Lower leg skin (tissue), 4 donors: ENCODE measurements at places on chromosomes 5 and 9. TPM values are rescaled to one million over a fixed set of nuclear protein-coding genes. Genes with fewer than 3 reads are reported as not detected.

- no peak for DNase-seq
Measured at GRCh38 chr5:80192507-80193241, 63.2 kb downstream of the SERINC5 start.

DNA sequence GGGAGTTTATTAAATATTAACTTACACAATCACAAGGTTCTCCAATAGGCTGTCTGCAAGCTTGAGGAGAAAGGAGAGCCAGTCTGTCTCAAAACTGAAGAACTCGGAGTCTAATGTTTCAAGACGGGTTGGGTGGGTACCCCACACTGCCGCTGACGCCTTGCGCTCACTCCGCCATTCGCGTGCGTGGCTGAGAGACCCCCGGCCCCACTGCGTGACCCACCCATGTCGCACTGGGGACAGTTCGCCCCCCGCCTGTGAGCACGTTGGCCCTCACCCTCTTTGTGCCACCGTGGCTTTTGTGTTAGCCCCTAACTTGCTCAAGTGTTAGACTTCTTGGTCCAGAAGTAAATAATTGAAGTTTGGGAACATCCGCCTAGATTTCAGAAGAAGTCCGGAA, 270.0 kb upstream of the ITGA1 start:
- no peak for DNase-seq

GRCh38 chr9:38309324-38310195, 82.9 kb upstream of the ALDH1B1 start:
- no peak for DNase-seq

GRCh38 chr5:116861666-116862065, 287.0 kb upstream of the SEMA6A start:
- no peak for DNase-seq

GRCh38 chr9:130197888-130198287, 25.7 kb downstream of the NCS1 start:
- DNase-seq: no peak

- DNase-seq: peak; percentile 81
Measured at GRCh38 chr5:172123269-172123692, 64.7 kb downstream of the STK10 start.

DNA sequence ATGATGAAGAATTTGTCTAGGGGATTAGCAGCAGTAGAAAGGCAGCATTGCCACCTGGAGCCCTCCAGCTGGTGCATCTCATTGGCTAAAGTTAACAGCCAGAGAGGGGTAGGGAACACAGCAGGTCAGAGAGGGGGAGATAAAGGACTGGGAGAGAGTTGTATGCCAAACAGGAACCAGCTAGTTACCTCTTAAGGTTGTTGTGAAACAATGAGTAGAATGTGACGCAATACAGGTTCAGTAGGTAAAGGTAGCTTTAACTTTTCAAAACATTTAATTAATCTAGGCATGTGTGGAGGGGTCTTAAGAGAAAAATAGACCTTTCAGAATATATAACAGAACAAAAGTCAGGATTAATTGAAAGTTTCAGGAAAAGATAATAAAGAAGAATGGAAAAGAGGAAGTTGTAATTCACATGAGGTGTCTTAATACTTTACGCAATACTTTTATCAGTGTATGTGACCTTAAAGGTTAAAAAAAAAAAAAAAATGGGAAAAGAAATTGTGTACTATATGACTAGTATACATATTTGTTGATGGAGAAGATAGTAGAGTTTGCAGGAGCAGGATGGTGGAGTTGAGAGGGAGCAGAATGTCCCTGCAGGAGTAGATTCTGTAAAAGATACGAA, 14.3 kb downstream of the FBXO38 start:
- DNase-seq: no peak

DNA sequence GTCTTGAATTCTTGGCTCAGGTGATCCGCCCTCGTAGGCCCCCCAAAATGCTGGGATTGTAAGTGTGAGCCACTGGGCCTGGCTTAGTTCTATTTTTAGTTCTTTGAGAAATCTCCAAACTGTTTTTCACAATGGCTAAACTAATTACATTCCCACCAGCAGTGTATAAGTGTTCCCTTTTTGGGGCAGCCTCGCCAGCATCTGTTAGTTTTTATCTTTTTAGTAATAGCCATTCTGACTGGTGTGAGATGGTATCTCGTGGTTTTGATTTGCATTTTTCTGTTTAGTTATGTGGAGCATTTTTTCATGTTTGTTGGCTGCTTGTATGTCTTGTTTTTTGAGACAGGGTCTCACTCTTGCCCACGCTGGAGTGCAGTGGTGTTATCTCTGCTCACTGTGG, 28.2 kb downstream of the CNOT6 start:
- DNase-seq: no peak

GRCh38 chr9:6471231-6471850, 58.3 kb downstream of the UHRF2 start:
- DNase-seq: no peak

DNA sequence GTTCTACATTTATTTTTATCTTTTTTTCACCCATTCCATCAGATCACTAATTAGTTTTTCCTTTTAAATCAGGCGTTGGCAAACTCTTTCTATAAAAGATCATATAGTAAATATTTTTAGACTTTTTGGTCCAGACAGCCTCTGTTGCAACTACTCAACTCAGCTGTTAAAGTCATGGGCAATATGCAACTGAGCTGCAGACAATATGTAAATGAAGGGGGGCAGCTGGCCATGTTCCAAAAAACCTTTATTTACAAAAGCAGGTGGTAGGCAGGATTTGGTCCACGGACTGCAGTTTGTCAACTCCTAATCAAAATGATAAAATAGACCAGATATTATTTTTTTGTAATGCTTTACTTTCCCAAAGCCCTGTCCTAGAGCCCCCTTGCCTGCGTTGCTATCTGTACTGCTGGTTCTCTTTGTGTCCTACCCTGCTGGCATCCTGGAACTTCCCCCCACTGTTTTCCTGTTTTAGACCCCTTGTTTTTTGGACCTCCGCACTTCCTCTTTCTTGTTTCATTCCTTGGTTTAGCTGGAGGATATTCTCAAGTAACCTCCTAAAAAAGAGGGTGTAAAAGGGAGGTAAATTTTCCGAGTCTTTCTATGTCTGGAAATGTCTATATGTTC, 24.7 kb upstream of the TNFSF8 start:
- DNase-seq: no peak

DNA sequence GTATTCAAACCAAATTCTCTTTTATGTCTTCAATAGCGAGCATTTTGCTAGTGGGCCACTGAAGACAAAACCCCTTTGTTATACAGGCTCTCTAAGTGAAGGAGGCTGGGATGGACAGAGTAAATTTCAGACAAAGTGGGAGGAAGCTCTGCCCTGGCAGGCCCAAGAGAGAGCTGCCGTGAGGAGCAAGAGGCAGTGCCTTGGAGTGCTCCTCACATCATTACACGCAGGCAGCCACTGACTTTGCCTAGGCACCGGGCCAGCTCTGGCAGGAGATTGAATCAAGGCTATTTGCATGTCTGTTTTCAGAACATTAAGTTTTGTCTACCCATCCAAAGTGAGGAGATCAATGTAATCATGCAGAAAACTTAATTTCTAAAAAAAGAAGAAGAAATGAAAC, 167.7 kb downstream of the CCDC192 start:
- peak; percentile 75 for DNase-seq

GRCh38 chr5:84478603-84479002, 93.9 kb upstream of the EDIL3 start:
- no peak for DNase-seq

DNA sequence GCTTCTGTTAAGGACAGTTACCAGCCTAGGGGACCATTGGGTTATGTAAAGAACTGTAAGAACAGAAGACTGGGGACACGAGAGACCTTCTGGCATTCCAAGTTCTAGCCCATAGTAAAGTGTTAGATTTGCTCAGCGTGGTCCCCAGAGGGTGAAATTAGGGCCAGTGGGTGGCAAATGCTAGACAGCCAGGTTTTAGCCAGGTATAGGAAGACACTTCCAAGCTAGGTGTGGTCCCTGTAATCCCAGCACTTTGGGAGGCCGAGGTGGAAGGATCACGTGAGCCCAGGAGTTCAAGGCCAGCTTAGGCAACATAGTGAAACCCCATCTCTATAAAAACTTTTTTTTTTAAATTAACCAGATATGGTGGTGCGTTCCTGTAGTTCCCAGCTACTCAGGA, 34.3 kb downstream of the ATPSCKMT start:
- DNase-seq: no peak

GRCh38 chr5:150061538-150061995, 24.8 kb downstream of the CSF1R start:
- no peak for DNase-seq

- no peak for DNase-seq
Measured at GRCh38 chr9:3495855-3496254, 29.9 kb downstream of the RFX3 start.

DNA sequence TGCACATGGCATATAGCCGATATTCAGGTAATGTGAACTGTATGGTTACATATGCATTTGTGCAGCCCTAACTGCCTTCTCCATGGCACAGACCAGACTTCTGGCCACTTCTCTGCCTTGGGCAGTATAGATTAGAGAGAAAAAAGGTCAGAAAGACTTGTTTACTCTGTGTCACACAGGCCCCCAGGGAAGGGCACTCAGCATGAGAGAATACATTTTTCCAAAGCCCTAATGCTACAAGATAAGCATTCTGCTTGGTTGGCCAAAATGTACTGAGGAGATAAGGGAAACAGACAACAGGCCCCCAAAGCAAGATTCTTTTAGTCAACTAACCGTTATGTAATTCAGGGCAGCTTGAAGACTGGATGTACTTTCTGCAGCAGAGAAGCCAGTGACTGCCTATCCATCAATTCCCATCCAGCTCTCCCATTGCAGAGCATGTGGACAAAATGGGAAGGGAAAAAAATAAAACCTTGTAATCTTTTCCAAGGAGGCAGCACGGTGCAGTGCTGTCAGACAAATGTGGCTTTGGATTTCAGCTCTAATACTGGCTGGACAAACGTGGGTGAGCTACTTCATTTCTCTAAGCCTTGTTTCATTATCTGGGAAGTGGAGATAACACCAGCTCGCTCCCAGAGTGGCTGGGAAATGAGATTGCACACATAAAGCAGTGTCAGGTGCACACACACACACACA, 205.9 kb downstream of the NSG2 start:
- DNase-seq: no peak

DNA sequence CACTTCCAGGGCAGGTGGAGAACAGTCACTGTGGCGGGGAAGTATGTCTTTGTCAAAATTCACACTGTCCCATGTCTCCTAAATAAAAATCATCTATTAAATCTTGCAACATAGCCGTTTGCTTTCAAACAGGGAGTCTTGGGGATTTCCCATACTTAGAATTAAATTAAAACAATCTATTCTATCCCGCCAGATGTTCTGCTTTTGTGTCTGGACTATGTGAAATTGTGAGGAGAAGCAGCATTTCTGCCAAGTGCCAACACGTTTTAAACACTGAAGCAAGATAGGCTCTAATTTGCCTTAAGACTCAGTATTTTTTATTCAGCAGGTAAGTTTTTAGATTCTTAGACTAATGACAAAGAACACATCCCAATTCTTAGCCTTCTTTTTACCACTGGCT, 73.7 kb downstream of the SPATA31C2 start:
- no peak for DNase-seq

DNA sequence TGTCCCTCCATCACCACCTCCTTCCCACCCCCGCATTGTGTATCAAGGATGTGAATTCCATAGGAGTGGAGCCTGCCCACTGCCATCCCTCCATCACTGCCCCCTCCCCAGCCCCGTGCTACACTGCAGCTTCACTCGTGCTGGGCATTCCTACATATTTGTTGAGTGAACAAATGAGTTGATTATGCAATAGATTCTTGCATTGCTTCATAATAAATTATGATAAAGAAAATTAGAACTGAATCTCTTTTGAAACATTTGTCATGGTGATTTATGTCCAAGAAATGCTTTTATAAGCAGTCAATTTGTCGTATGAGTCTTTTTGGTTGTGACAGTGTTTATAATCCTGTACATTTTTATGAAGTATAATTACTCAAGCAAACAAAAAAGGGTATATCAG, 83.2 kb downstream of the IRX1 start:
- peak; percentile 54 for DNase-seq

Gene INSL6
- not detected for total RNA-seq

Gene PCDHAC1
- 0.17 TPM for total RNA-seq

Gene GRIN1
- total RNA-seq: not detected

Gene FAM81B
- total RNA-seq: not detected

Gene ZFP37
- 1.1 TPM for total RNA-seq

Gene SLC44A1
- total RNA-seq: 51.1 TPM

Gene SLC4A9
- 0.10 TPM for total RNA-seq

Gene MSX2
- total RNA-seq: 5.4 TPM

Gene CDH9
- not detected for total RNA-seq

Gene RELL2
- 11.3 TPM for total RNA-seq

Gene UBLCP1
- 11.1 TPM for total RNA-seq

Gene PCDHA6
- total RNA-seq: 0.13 TPM

Gene LMX1B
- total RNA-seq: 5.9 TPM

Gene TCERG1
- 69.5 TPM for total RNA-seq
